CD4-positive, alpha-beta T cell treated with Interleukin-6 at 100 ng/mL for 8 hours (primary cell): ENCODE measurements at places on chromosomes 12 and 14.

GRCh38 chr14:60514378-60514740 is 5.4 kb downstream of the SIX6 start:
- no peak for DNase-seq

DNA sequence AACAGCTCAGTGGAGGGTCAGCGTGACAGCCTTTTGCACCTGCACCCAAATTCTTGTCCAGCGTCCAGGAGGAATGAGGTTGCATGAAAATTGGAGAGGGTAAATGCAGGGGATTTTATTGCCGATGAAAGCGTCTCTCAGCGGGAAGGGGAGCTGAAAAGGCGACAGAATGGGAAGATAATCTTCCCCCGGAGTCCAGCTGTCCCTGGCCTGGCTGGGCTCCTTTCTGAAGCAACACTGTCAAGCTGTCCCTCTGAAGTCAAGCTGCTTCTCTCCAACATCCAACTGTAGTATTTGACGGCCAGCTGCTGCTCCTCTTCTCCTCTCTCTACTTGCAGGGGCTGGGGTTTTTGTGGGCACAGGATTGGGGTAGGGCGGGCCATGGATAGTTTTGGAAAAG is 32.7 kb downstream of the NOPCHAP1 start:
- no peak for DNase-seq

- no peak for DNase-seq
Observed at GRCh38 chr12:132837693-132838409, 9.2 kb upstream of the GOLGA3 start.

GRCh38 chr14:91047174-91047753 is 13.2 kb downstream of the RPS6KA5 start:
- no peak for DNase-seq

- DNase-seq: no peak
Observed at GRCh38 chr12:117118838-117119591, 19.8 kb upstream of the TESC start.

DNA sequence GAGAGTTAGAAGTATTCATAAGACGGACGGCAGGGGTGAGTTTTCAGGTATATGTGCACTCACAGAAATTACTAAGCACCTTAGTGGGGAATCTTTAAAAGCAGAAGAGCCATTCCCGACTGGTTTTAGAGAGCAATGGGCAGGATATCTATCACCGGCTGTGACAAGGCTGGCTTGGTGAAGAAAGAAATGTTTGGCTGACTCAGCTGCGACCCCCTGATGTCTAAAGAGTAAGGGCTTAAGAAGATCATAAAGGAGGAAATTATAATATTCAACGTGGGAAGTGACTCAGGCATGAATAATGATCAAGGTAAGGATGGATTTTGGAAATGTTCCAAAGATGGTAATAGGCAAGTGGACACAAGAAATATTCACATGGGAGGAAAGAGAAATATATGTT is 407.6 kb downstream of the TMEM132D start:
- no peak for DNase-seq

DNA sequence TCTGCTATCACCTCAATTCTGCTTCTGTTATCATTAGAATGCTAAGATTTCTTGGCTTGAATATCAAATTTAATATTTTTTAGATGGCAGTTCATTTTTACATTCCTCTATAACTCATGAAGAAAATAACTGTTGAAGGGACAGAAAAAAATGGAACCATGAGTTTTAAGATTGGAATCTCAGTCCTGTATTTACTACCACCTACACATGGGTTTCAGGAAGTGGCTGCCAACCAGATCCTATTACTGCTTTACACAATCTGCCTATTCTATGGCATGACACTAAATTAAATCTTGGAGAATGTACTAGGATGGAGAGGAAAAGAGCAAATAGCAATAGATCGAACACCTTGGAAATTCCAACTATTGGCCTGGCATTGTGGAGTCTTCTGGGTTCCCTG is 140.8 kb downstream of the DUSP6 start:
- no peak for DNase-seq

- no peak for DNase-seq
Observed at GRCh38 chr14:21097636-21098075, 799 bp downstream of the ZNF219 start.

DNA sequence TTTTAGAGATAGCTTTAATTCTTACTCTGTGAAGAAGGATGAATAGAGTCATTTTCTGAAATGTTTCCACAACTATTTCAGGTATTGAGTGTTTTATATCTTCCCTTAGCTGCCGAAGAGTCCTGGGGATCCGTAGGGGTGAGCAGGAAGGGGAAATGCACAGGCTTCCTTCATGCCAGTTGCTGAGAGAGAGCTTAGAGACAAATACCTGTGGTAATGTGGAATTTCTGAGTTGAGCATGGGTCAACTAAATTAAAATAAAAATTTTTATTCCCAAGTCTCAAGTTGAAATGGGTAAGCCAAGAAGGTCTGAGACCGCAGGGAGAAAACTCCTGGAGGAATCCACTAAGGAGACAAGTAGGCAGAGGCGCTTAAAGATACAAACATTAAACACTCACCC is 185.7 kb downstream of the DAD1 start:
- no peak for DNase-seq

- DNase-seq: peak; percentile 59
Observed at GRCh38 chr14:20632831-20633691, 8.4 kb downstream of the OR6S1 start.

DNA sequence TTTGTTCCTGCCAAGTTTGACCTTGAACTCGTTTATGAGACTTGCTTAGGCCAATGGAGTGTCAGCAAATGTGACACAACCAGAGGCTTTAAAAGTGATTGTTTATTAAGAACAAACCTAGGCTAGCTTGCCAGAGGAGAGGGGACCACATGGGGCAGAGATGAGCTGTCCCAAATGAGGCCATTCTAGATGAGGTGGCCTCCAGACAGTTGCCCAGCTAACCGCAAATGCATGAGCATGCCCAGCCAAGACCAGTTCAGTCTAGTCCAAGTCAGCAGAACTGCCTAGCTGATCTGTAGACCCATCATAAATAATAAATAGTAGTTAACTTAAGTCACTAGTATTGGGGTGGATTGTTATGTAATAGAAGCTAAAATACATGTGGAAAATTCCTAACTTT is 172.8 kb upstream of the DYRK2 start:
- DNase-seq: no peak

GRCh38 chr14:54728700-54729527 is 162.0 kb downstream of the SAMD4A start:
- no peak for DNase-seq

DNA sequence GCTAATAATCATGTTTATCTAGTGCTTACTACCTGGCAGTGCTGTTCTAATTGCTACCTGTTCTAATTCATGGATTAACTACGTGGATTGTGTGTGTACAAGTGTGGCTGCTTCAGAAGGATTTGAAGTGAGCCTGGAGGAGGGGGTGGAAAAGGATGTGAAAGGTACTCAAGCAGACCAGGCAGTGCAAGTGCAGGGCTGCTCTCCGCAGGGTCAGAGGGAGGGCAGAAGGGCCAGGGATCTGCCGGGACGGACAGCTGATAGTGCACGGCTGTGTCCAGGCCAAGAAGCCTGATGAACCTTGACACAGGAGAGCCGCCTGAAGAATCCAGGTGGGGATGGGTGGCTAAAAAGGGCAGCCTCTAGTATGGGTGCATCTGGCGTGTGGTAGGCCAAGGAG is 28.5 kb downstream of the PIWIL1 start:
- no peak for DNase-seq

DNA sequence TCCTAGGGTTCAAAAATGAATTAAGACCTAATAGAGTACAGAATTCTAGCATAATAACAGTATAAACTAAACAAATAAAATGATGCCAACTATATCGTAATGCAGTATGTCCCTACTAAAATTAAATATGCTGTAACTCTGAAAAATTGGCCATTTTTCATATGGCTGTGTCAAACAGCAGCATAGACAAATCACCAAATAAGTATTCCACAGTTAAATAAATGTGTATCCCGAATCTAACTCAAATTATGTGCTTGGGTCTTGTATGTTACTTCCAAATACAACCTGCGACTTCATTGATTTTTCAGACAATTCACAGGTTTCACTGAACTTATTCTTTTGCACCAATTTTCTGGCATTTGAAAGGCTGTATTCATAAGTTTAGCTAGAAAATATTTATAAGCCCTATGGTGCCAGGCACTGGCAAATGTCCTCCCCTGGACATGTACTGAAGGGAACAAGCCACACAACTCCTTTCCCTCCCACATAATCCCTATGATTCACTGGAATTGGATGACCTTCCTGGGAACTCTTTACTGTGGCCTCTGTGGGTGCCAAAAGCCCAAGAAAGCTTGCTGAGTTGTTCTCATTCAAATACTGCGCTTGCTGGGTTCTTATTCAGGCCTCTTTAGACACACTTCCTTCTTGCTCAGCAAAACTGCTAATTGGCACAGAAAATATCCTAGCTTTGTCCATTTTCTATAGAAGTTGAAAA is 108.8 kb downstream of the KITLG start:
- DNase-seq: no peak

- no peak for DNase-seq
Observed at GRCh38 chr12:5014269-5014668, 29.4 kb upstream of the KCNA5 start.

GRCh38 chr12:12229556-12230092 is 37.2 kb downstream of the LRP6 start:
- DNase-seq: no peak

DNA sequence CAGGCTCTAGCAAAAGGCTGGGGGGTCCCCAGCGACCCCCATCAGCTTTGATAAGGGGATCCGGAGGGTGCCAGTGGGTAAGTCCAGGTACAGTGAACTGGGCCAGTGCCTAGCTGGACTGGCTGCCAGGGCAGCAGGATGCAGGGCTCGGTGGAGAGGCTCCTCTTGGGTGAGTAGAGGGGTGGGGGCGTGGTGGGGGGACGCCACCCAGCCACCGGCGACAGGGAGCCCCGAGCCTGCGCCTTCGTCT is 171 bp downstream of the RAPGEF3 start:
- no peak for DNase-seq
